ENCODE measurements at places on chromosomes 2 and 18.
A peak's percentile ranks its signal among the peaks of the same experiment; 100 is the strongest.

DNA sequence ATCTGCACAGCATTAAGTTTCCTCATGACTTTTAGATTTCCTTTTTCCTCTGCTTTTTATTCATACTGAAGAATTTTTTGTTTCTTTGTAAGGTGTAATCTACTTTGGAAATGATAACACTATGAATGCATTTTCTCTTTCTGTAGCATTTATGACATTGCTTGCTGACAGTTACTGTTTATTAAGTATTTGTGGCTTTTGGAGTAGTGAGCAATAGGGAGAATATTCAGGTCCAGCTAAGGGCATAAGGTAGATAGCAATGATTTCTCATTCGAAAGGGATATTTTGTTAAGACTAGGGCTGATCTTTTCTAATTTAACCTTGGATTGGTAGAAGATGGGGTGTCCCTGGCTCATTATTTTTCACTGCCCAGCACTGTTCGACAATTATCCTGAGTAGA is 80.3 kb downstream of the XRCC5 start:
- DNase-seq: no peak

GRCh38 chr2:30382995-30383394 is 64.1 kb upstream of the LCLAT1 start:
- DNase-seq: no peak

- no peak for DNase-seq
Measured at GRCh38 chr2:241410739-241411176, 54.7 kb downstream of the FARP2 start.

- no peak for DNase-seq
Measured at GRCh38 chr18:9608298-9608697, 6.1 kb downstream of the PPP4R1 start.

- peak; percentile 53 for DNase-seq
Measured at GRCh38 chr2:236705295-236706105, 135.9 kb downstream of the ACKR3 start.

- no peak for DNase-seq
Measured at GRCh38 chr2:216918088-216918680, 58.3 kb upstream of the TNP1 start.

GRCh38 chr2:227942021-227942420 is 70.6 kb downstream of the DAW1 start:
- DNase-seq: no peak

GRCh38 chr18:75247611-75248421 is 37.2 kb downstream of the TSHZ1 start:
- no peak for DNase-seq

DNA sequence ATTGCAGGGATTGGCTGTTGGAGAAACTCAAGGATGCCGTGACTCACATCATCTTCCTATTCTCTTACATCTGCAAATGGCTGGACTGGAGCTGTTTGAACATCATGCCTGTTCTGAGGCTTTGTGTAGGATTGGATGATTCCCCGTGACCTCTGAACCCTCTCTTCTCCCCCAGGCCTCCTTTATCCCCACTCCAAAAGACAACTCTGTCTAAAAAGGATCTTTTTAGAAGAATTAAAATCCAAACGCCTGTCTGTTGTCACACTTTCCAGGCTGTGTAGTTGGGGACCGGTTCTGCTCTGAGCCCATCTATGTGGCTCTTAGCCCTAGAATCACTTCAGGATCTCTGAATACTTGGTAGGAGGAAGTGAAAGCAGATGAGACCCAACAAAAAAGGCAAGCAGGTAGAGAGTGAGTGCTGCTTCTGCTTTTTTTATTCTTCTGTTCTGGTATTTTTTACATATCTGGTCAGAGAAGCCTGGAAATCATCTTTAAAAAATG is 565 bp downstream of the SP140 start:
- no peak for DNase-seq

DNA sequence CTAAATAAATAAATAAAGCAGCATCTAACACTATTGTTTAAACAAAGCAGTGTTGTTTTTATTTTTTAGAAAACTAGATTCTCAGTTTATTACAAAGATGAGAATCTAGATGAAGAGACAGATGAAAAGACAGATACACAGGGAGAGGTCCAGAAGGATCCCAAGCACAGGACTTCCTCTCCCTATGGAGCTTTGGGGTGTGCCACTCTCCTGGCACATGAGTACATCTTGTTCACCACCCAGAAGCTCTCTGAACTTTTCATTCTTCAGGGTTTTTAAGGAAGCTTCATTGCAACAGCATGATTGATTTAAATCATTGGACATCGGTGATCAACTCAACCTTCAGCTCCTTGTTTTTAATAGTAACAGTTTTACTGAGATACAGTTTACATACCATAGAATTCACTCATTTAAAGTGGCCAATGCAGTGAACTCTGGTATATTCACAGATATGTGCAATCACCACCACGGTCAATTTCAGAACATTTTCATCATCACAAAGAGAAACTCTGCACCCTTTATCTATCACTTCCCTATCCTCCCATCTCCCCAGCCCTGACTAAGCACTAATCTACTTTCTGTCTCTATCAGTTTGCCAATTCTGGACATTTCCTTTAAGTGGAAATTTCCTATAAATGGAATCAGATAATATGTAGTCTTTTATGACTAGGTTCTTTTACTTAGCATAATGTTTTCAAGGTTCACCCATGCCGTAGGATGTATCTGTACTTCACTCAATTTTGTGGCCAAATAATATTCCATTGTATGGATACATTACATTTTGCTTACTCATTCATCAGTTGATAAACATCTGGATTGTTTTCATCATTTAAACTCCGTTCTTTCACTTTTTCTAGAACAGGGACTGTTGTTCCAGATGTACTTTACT is 62.3 kb upstream of the ZFP36L2 start:
- DNase-seq: no peak

DNA sequence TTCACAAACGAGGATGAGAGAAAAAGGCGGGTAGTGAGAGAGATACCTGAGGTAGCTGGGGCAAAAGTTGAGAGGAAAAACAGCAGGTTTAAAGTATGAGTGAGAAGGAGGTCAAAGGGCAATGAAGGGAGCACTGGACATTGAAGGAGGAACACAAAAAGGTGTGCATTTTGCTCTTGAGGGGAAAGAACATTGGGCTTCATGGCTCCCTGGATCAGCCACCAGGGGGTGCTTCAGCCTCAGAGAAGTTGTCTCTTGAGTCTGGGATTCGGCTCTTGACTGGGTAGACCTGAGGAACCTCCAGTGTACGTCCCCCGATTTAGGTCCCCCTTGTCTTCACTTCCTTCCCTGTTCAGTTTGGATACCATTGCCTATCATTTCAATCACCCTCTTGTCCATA is 128.5 kb downstream of the RAPGEF4 start:
- DNase-seq: no peak

GRCh38 chr2:226002438-226002837 is 602.9 kb downstream of the NYAP2 start:
- DNase-seq: no peak

DNA sequence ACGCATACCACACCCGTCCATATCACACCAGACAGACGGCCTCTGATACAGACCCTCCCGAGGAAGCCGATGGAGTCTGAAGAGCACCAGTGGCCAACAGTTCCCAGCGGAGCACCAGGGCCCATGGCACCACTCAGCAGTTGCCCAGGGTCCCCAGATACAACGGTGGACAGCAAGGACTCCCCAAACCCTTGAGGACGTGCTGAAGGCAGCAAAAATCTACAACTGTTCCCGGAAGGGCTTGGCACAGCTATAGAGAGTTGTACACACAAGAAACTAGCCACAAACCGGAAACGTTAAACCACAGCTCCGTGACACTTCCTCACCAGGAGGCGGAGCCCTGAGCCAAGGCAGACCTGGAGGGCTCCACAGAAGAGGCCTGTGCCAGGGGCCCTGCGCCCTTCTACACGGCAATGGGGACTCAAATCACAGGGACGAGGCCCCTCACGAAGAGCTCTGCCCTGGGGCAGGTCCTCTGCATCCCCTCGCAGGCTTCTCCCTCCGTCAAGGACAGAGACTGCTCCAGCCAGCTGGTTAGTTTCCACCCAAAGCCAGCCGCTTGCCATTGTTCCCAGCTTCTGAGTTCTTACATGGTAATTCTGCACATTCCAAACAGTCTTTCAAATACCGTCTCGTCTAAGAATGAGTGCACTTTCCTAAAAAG is 133.4 kb downstream of the HDAC4 start:
- peak; percentile 96 for DNase-seq

DNA sequence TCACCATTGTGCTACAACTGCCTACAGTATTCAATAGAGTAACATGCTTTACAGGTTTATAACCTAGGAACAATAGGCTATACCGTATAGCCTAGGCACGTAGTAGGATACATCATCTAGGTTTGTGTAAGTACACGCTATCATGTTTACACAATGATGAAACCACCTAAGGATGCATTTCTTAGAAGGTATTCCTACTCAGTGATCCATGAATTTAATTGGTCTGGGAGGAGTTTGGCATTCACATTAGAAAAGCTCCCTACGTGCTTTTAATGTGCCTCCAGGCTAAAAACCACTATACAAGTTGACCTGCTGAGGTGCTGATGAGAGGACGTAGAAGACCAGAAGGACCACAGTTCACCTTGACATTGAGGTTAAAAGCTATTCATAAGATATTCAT is 154.5 kb upstream of the LRRTM1 start:
- no peak for DNase-seq

DNA sequence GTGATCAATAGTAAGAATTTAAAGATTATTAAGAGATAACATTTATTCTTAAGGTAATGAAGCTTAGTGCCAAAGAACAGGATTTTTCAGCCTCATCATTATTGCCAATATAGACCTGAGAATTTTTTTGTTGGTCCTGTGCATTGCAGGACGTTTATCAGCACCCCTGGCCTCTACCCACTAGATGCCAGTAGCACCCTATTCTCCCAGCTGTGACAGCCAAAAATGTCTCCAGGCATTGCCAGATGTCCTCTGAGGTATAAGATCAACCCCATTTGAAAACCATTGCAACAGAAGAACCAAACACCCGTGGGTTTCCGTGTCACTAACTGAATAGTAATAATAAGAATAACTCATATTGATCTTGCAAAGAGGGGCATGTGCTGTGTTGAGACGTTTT is 700.0 kb upstream of the SOX11 start:
- no peak for DNase-seq

- peak; percentile 91 for DNase-seq
Measured at GRCh38 chr2:46942143-46942526, 26.5 kb upstream of the MCFD2 start.

DNA sequence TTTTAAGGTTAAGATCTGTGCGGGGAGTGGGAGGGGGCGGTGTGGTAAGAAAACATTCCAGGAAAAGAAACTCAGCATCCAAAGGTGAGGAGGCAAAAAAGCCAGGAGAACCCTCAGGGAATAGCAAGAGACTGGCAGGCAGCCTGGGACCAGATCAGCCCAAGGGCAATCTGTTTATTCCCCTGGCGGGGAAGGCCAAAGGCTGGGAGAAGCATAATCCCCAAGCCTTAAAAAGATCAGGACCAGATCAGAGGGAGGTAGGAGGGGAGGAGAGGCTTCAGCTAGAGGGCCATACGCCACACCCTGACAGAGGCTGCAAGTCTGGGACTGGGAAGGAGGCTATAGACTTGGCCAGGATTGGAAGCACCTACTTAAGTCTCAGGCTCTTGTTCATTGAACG is 163.0 kb upstream of the PXDN start:
- DNase-seq: no peak

- DNase-seq: no peak
Measured at GRCh38 chr2:27856386-27856785, 33.8 kb downstream of the RBKS start.

DNA sequence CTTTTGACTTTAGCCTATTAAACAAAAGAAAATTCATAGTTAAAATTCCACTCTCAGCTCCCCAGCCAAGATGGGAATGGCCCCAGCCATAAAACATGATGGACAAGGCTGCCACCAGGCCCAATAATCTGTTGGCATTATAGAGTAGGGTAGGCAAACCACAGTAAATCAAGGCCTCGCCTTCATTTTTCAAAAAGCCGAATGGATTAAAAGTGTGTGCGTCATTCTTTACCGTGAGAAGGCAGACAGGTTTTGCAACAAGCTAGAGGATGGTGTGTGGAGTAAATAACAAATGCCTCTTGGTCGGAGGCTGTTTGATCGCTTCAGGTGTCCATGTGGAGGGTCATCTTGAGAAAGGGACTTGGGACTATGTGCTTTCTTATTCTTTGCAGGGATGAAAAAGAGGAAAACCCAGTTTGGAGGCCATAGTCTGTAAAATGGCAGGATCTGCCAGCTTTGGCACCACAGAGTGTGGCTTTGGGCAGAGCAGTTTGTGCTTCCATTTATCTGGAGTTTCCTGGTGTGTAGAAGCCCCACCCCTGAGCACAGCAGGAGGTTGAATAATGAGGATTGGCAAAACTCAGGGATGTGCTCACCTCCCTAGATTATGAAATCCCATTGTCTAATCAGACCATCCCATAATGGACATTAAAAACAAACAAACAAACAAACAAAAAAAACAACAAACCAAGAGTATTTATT is 57.1 kb upstream of the ITGB6 start:
- no peak for DNase-seq

DNA sequence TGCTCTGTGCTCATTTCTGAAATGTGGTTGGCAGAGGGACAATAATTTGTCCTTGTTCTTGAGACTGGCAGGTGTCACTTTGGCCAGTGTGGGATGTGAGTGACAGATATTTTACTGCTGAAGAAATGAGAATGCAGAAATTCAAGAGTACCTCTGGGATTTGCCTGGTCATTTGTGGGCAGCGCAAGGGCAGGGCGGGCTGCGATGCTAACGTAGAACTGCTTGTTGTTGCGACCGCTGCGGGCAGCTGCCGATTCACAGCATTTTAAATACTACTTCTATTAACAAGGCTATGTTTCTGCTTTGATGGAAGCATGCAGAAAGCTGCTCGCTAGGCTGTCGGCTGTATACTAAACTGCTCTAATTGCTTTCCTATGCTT is 268.6 kb downstream of the FIGN start:
- no peak for DNase-seq

- no peak for DNase-seq
Measured at GRCh38 chr2:207467716-207468347, 61.9 kb upstream of the CREB1 start.

DNA sequence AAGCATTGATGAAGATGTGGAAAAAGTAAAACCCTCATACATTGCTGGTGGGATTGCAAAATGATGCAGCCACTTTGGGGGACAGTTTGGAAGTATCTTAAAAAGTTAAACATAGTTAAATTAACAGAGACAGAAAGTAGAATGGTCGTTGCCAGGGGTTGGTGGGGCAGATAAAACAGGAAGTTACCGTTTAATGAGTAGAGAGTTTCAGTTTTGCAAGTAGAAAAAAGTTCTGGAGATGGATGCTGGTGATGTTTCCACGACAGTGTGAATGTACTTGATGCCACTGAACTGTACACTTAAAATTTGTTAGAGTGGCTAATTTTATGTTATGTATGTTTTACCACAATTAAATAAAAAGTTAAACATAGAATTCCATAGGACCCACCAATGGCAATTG is 44.5 kb upstream of the EGR4 start:
- no peak for DNase-seq
